Right lobe of liver (tissue), 6 donors: ENCODE measurements at places on chromosomes 6 and 20. TPM values are rescaled to one million over a fixed set of nuclear protein-coding genes. Genes with fewer than 3 reads are reported as not detected.

The TSPO2 gene
- 0.43 TPM for total RNA-seq

- peak within 1 kb of the TSS; percentile 94 for H3K4me3 ChIP-seq
- no peaks in the 10 kb centered on the region for H3K27me3 ChIP-seq
- DNase-seq: peak; percentile 75
- H3K36me3 ChIP-seq: peaks cover 24% of the 10 kb centered on the region
- peak within 1 kb of the TSS; percentile 88 for H3K27ac ChIP-seq
Observed at GRCh38 chr6:44257025-44257752, at the start of gene SLC35B2. SLC35B2 (minus strand) TSS chr6:44257528; CDS start chr6:44257410, 118 bp downstream.

The TSBP1 gene
- total RNA-seq: not detected

The METTL24 gene
- total RNA-seq: 0.44 TPM

- no peak for DNase-seq
- H3K27me3 ChIP-seq: no peaks in the 10 kb centered on the region
- H3K27ac ChIP-seq: no peak overlapping the region
Observed at GRCh38 chr6:25002326-25003091, 66.7 kb upstream of the RIPOR2 start.

- no peaks in the 10 kb centered on the region for H3K36me3 ChIP-seq
- no peaks in the 10 kb centered on the region for H3K27me3 ChIP-seq
- no peak overlapping the region for H3K27ac ChIP-seq
- no peak overlapping the region for H3K4me3 ChIP-seq
Observed at GRCh38 chr6:154721460-154721859, 11.8 kb upstream of the SCAF8 start.

- no peaks in the 10 kb centered on the region for H3K27me3 ChIP-seq
- no peak overlapping the region for H3K27ac ChIP-seq
- no peaks in the 10 kb centered on the region for H3K36me3 ChIP-seq
- peak; percentile 27 for DNase-seq
Observed at GRCh38 chr20:24769878-24770627, 179.0 kb upstream of the CST7 start.

GRCh38 chr6:14544666-14545065 lies 427.1 kb downstream of the CD83 start:
- no peaks in the 10 kb centered on the region for H3K36me3 ChIP-seq
- DNase-seq: no peak
- H3K27me3 ChIP-seq: no peaks in the 10 kb centered on the region

GRCh38 chr20:32448306-32449056 lies 90.3 kb downstream of the ASXL1 start:
- H3K4me1 ChIP-seq: no peaks in the 10 kb centered on the region
- H3K4me3 ChIP-seq: no peak overlapping the region
- H3K27me3 ChIP-seq: no peaks in the 10 kb centered on the region
- peaks cover 5% of the 10 kb centered on the region for H3K36me3 ChIP-seq
- H3K27ac ChIP-seq: no peak overlapping the region

The CAP2 gene
- 7.4 TPM for total RNA-seq

DNA sequence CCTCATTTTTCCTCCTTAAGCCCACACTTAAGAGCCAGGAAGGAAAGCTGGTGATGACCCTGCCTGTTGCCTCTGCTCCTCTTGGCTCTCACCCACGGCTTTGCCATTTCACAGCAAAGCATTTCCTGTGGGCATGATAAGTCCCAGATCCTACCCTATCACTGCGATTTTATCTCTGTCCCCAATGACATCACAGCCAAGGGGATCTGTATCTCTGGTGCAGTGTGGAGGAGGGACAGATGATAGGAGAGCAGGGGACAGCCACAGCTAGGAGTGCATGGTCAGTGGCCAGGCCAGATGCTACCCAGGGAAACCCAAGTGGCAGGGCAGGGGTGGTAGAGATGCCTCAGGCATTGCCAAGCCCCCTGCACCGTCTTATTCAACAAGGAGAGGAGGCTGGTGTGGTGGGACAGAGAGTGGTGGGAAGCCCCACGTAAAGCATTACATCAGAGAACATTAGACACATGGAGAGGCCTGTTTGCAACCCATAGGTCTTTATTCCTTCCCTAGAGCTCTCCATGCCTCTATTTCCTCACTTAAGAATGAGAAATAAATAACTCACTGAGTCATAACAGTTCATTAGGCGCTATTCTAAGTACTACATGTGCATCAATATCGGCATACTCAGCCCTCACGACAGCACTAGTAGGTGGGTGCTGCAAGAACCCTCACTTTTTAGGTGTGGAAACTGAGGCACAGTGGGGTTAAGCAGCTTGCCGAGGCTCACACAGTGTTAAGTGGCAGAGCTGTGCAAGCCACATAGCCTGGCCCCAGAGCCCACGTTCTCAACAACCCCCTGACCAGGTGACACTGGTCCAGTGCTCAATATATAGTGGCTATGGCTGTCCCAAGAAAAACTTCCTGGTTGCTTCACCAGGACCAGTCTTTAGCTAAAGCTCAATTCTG lies 4.6 kb downstream of the TFEB start:
- H3K27me3 ChIP-seq: no peaks in the 10 kb centered on the region
- H3K4me1 ChIP-seq: no peaks in the 10 kb centered on the region
- H3K27ac ChIP-seq: no peak overlapping the region
- no peak for DNase-seq

GRCh38 chr20:38889792-38890496 lies 36.3 kb upstream of the FAM83D start:
- DNase-seq: no peak
- H3K4me3 ChIP-seq: no peak overlapping the region
- no peaks in the 10 kb centered on the region for H3K4me1 ChIP-seq
- no peaks in the 10 kb centered on the region for H3K27me3 ChIP-seq
- H3K27ac ChIP-seq: no peak overlapping the region

The OXT gene
- 7.7 TPM for total RNA-seq

The CRIP3 gene
- total RNA-seq: 4.7 TPM

GRCh38 chr20:24485981-24486380 lies 16.6 kb downstream of the SYNDIG1 start:
- H3K36me3 ChIP-seq: no peaks in the 10 kb centered on the region
- no peak overlapping the region for H3K4me3 ChIP-seq
- H3K27me3 ChIP-seq: no peaks in the 10 kb centered on the region
- no peak for DNase-seq

- H3K4me3 ChIP-seq: no peak overlapping the region
- H3K36me3 ChIP-seq: no peaks in the 10 kb centered on the region
- H3K4me1 ChIP-seq: peaks cover 9% of the 10 kb centered on the region
- no peak overlapping the region for H3K27ac ChIP-seq
- H3K27me3 ChIP-seq: no peaks in the 10 kb centered on the region
- DNase-seq: no peak
Observed at GRCh38 chr6:134322216-134322615, 4.3 kb upstream of the SGK1 start.

The LCA5 gene
- total RNA-seq: 0.49 TPM

The RIMS4 gene
- not detected for total RNA-seq

The ZKSCAN3 gene
- 3.0 TPM for total RNA-seq

DNA sequence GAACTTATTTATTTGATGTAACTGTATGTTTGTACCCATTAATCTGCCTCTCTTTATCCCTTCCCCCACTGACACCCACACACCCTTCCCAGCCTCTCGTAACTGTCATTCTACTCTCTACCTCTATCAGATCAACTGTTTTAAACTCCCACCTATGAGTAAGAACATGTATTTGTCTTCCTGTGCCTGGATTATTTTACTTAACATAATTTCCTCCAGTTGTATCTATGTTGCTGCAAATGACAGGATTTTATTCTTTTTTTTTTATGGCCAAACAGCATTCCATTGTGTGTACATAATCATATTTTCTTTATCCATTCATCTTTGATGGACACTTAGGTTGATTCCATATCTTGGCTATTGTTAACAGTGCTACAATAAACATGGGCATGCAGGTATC lies 49.3 kb downstream of the PHACTR2 start:
- no peak for DNase-seq

- DNase-seq: no peak
- no peak overlapping the region for H3K27ac ChIP-seq
- no peaks in the 10 kb centered on the region for H3K36me3 ChIP-seq
- no peaks in the 10 kb centered on the region for H3K4me1 ChIP-seq
Observed at GRCh38 chr20:1086277-1087213, 31.9 kb upstream of the PSMF1 start.

GRCh38 chr6:34917626-34918285 lies 28.7 kb downstream of the ANKS1A start:
- no peaks in the 10 kb centered on the region for H3K36me3 ChIP-seq
- H3K27me3 ChIP-seq: no peaks in the 10 kb centered on the region
- no peaks in the 10 kb centered on the region for H3K4me1 ChIP-seq
- H3K4me3 ChIP-seq: no peak overlapping the region

DNA sequence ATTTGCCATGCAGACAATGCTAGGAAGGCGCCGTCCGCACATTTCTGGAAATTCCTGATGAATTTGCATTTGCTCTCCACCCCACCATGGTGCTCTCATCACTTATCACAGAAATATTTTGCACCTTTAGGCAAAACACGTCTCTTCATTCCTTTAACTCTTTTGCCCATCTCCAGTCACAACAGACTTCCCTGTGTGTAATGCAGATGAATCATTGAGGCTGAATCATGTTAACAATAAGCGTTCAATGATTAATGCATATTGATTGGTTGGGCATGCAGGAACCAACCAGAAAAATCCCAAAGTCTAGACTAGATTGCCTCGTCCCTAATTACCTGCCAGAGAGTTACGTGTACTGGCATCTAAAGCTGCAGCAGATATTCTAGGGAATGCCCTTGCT lies 80.0 kb upstream of the ATXN1 start:
- no peak overlapping the region for H3K27ac ChIP-seq
- no peaks in the 10 kb centered on the region for H3K36me3 ChIP-seq
- H3K4me1 ChIP-seq: no peaks in the 10 kb centered on the region
- no peaks in the 10 kb centered on the region for H3K27me3 ChIP-seq
- H3K4me3 ChIP-seq: no peak overlapping the region
- no peak for DNase-seq

The GTSF1L gene
- total RNA-seq: not detected
